ENCODE measurements at places on chromosomes 2 and 18. TPM values are rescaled to one million over a fixed set of nuclear protein-coding genes. Genes with fewer than 3 reads are reported as not detected.
A peak's percentile ranks its signal among the peaks of the same experiment; 100 is the strongest.

DNA sequence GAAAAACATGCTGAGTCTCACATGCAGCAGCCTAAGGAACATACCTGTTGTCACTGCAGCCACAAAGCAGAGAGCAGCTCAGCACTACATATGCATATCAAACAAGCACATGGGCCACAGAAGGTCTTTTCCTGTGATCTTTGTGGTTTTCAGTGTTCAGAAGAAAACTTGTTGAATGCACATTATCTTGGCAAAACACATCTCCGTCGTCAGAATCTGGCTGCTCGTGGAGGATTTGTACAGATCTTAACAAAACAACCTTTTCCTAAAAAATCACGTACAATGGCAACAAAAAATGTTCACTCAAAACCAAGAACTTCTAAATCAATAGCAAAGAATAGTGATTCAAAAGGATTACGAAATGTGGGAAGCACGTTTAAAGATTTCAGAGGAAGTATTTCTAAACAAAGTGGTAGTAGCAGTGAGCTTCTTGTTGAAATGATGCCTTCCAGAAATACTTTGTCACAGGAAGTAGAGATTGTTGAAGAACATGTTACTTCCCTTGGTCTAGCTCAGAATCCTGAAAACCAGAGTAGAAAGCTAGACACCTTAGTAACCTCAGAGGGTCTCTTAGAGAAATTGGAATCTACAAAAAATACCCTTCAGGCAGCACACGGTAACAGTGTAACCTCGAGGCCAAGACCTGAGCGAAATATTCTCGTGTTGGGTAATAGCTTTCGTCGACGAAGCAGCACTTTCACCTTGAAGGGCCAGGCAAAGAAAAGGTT lies 34.1 kb downstream of the ZNF407 start:
- no peak overlapping the region for H3K4me3 ChIP-seq
- H3K27me3 ChIP-seq: no peaks in the 10 kb centered on the region
- no peak overlapping the region for H3K27ac ChIP-seq
- no peaks in the 10 kb centered on the region for H3K4me1 ChIP-seq
- H3K36me3 ChIP-seq: no peaks in the 10 kb centered on the region
- no peak for DNase-seq

GRCh38 chr2:144914113-144914512 lies 394.2 kb upstream of the ZEB2 start:
- H3K27me3 ChIP-seq: no peaks in the 10 kb centered on the region
- H3K4me1 ChIP-seq: no peaks in the 10 kb centered on the region

- H3K27ac ChIP-seq: no peak overlapping the region
- no peak overlapping the region for H3K4me3 ChIP-seq
- H3K36me3 ChIP-seq: no peaks in the 10 kb centered on the region
- DNase-seq: no peak
- H3K27me3 ChIP-seq: no peaks in the 10 kb centered on the region
Observed at GRCh38 chr2:230414302-230414701, 1.7 kb upstream of the SP100 start.

DNA sequence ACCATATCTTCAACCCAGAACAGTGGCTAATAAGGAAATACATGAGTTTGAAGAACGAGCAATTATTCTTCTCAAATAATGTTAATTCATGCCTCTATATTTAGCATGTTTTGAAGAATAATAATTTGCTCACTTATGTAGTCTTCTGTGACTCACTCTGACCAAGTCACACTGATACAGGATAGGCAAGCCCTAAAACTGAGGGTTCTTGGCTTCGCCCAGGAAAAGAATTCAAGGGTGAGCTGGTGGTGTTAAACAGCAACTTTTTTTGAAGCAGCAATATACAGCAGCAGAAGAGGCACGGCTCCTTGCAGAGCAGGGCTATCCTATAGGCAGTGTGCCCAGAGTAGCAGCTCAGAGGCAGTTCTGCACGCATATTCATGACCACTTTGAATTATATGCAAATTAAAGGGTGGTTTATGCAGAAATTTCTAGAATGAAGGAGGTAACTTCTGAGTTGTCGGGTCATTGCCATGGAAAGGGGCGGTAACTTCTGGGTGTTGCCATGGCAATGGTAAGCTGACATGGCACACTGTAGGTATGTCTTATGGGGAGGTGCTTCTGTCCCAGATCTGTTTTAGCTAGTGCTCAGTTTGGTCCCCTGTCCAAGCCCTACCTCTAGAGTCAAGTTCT lies 200.6 kb downstream of the RND3 start:
- H3K4me1 ChIP-seq: peaks cover 6% of the 10 kb centered on the region
- no peaks in the 10 kb centered on the region for H3K27me3 ChIP-seq
- no peak for DNase-seq
- H3K36me3 ChIP-seq: no peaks in the 10 kb centered on the region
- H3K4me3 ChIP-seq: no peak overlapping the region
- no peak overlapping the region for H3K27ac ChIP-seq

DNA sequence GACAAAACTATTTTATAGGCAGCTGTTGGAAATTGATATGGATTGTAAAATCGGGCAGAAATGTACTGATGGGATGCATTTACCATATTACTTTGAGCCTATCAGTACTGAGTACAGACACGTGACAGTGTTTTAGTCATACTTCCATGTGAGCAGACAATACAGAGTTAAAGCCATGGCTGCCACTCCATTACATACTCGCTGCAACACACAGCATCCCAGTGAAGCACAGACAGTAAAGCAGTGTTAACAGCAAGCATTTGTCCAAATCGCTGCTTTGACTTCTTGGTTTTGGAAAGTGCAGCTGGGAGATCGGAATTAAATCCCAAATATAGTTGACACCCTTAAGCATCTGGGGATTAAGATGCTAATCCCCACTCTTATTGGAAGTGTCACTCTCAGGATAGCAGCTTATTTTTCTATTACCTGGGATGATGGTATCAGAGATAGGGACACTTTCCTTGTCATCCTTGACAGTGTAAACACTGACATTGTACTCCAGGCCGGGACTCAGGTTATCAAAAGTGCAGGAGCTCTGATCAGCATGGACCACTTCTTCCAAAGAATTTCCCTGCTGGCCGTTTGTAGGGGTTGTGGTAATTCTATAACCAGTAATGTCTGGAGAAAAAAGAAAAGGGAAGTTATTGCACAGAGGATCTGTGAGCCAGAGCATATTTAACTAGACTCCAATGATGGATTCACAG lies 41.6 kb downstream of the FN1 start:
- H3K27me3 ChIP-seq: no peaks in the 10 kb centered on the region
- H3K4me1 ChIP-seq: peaks cover 33% of the 10 kb centered on the region
- DNase-seq: no peak
- no peak overlapping the region for H3K27ac ChIP-seq
- peaks cover 86% of the 10 kb centered on the region for H3K36me3 ChIP-seq
- H3K4me3 ChIP-seq: no peak overlapping the region

DNA sequence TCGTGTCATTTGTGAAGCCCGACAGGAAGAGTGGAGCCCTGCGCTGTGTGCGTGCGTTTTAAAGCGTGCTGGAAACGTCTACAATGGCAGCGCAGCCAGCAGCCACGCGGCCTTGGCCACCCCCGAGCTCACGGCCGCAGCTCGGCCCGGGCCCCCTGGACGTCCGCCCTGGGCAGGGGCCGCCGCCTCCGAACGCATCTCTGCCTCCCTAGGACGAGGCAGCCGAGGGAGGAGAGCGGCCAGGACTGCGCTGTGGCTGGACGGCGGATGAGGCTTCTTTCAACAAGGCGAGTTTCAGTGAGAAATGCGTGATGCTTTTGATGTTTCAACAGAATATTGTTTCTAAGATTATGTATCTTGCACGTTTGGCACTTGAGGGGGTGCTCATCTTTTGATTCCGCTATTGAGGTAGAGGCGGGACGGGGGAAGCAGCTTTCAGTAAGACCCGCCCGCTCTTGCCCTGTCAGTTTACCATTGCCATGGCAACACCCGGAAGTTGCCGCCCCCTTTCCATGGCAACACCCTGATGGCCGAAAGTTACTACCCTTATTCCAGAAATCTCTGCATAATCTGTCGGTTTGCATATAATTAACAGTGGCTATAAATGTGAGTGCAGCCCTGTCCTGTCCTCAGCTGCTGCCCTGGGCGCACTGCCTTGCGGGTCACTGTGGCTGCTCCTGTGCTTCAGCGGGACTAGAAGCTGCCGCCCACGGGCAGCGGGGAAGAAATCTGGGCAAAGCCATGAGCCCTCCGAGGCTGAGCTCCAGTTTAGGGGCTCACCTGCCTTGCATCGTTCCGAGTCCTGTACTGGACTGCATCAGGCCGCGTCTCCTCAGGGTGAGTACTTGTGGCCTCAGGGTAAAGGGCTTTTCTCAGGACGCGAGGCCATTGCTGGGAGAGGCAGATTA lies 38.6 kb downstream of the ADNP2 start:
- H3K27me3 ChIP-seq: no peaks in the 10 kb centered on the region
- peak overlapping the region; percentile 64 for H3K27ac ChIP-seq
- H3K36me3 ChIP-seq: no peaks in the 10 kb centered on the region
- DNase-seq: peak; percentile 92

ERBB4 gene
- total RNA-seq: under 0.01 TPM

CLK1 gene
- 222 TPM for total RNA-seq

CD207 gene
- total RNA-seq: not detected
